Kidney (tissue), 22 donors: ENCODE measurements at places on chromosomes 1 and 21. TPM values are rescaled to one million over a fixed set of nuclear protein-coding genes. Genes with fewer than 3 reads are reported as not detected.

The CA14 gene
- 0.35 TPM for total RNA-seq

The CLCA4 gene
- 0.13 TPM for total RNA-seq

The MSH4 gene
- 0.41 TPM for total RNA-seq

The CCDC17 gene
- 3.0 TPM for total RNA-seq

The FMO3 gene
- total RNA-seq = 19.3 TPM

The ZBTB21 gene
- total RNA-seq = 16.0 TPM

The AGMAT gene
- total RNA-seq = 6.2 TPM

The OPTC gene
- not detected for total RNA-seq

The TMEM81 gene
- 1.7 TPM for total RNA-seq

GRCh38 chr1:89381618-89382017 lies 17.8 kb downstream of the GBP6 start:
- DNase-seq = no peak

- DNase-seq = no peak
Observed at GRCh38 chr1:218772575-218772974, 401.1 kb upstream of the LYPLAL1 start.

- DNase-seq = no peak
Observed at GRCh38 chr1:33656467-33657005, 184.1 kb downstream of the ZSCAN20 start.

DNA sequence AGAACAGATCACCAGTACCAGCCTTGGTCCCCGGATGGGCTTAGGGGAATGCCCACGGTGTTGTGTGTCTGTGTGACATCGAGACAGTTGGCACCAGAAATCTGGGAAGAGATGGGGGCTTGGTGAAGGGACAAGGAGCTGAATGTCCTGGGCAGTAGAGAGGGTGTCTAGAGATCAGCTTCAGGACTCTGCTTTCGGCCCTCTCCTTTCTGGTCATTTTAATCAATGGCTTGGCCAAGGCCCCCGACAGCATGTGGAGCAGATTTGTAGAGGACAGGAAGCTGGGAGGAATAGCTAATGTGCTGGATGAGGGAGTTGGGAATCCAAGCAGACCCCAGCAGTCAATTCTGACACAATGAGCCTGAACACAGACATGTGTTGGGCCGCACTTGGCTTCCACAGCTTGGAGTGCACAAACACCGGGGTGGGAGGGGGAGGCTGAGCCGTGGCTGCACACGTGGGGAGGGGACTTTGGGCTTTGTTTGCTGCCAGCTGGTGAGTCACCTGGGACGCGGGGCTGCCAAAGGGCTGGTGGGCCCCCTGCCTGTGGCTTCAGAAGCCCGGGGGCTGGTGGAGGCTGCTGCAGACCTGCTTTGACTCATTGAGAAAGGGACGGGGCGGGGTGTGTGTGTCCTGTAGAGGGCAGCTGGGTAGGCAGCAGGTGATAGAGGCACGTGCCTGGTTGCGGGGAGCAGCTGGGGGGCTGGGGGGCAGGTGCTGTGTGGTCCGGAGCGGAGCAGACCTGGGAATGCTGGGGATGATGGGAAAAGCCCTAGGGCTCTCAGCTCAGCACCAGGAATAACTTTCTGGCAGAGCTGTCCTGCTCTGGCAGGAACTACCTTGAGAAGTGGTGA lies 20.9 kb downstream of the SLC1A7 start:
- peak; percentile 63 for DNase-seq

DNA sequence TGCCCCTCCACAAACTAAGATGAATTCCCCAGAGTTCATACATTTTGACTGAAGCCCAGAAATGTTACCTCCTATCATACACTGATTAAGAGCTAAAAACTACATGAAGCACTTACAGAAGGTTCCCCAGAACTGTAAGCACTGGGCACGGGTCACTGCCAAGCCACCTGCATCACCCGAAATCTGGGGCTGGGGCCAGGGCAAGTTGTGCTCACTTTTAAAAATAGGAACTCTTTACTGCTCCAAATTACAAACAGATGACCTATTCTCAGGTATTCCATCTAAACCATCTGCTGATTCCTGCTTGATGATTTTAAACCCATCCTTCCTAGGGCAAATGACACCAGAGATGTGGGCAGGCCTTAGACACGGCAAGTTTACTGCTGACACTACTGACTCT lies 4.8 kb downstream of the SETD4 start:
- no peak for DNase-seq

DNA sequence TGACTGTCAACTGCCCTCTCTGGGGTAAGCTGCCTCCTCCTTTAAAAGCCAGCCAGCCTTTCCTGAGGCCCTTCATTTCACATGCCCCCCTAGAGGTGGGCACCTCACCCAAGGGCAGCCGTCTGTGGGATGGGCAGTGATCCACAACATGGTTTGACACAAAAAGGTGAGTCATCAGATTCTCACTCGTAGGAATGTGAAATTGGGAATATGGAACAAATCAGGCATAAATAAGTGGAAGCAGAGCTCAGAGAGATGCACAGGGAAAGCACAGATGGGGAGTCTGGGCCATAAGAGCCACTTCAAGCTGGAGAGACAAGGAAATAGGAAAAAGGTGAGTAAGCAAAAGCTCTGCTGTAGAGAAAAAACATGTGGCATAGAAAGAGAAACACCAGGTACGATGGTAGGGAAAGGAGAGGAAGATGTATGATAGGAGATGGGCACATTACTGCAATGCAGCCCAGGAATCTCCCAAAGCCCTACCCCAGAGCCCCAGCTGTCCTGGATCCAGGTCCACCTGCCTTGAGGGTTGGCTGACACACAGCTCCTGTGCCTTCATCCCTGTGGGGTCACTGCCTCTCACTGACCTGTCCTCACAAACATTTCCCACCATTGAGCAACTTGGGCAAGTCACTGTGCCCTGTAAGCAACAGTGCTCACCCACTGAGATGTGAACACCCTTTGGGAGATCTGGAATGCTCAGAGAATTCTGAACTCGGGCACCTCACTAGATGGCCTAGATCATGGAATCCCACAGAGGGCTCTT lies 86.6 kb downstream of the ASTN1 start:
- DNase-seq = peak; percentile 55

DNA sequence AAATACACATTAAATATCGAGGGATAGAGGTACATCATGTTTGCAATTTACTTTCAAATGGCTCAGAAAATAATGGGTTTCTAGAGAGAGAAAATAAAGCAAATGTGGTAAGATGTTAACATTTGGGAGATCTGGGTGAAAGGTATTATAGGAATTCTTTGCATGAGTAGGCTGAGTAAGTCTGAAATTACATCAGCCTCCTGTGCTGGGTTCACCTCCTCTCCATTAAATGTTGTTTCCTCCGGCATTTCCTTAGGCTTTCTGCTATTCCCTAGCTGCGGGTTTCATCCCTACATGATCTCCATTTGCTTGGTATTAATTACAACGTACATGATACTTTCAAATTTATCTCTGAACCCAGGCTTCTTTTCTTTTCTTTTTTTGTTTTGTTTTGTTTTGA lies 31.6 kb downstream of the ZMYND12 start:
- no peak for DNase-seq

- DNase-seq = no peak
Observed at GRCh38 chr1:232566093-232566492, 63.8 kb downstream of the SIPA1L2 start.

GRCh38 chr1:243923292-243924171 lies 73.5 kb upstream of the AKT3 start:
- no peak for DNase-seq

- DNase-seq = no peak
Observed at GRCh38 chr1:104733866-104734265, 984.2 kb downstream of the AMY1C start.

GRCh38 chr21:44840771-44841170 lies 22.9 kb upstream of the SUMO3 start:
- peak; percentile 54 for DNase-seq

GRCh38 chr1:184350573-184350972 lies 36.3 kb upstream of the C1orf21 start:
- DNase-seq = no peak

- no peak for DNase-seq
Observed at GRCh38 chr1:216721863-216722262, 1.4 kb downstream of the ESRRG start.

GRCh38 chr1:214303141-214303930 lies 22.4 kb downstream of the SMYD2 start:
- DNase-seq = no peak

DNA sequence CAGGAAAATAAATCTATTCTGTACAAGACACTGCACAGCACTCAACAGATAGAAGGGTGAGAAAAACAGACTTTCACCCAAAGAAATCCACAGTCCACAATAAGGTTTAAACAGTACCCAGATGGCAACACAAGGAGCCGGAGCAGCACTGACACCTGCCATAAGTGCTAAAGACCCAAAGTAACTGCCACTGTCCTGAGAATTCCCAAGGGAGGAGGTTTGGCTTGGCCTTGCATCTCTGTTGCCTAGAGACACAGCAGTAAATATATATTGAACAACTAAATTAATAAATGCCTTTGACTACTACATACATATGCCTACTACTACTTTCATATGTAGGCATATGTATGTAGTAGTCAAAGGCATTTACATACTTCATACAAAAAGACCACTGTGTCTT lies 68.0 kb downstream of the VAV3 start:
- no peak for DNase-seq

DNA sequence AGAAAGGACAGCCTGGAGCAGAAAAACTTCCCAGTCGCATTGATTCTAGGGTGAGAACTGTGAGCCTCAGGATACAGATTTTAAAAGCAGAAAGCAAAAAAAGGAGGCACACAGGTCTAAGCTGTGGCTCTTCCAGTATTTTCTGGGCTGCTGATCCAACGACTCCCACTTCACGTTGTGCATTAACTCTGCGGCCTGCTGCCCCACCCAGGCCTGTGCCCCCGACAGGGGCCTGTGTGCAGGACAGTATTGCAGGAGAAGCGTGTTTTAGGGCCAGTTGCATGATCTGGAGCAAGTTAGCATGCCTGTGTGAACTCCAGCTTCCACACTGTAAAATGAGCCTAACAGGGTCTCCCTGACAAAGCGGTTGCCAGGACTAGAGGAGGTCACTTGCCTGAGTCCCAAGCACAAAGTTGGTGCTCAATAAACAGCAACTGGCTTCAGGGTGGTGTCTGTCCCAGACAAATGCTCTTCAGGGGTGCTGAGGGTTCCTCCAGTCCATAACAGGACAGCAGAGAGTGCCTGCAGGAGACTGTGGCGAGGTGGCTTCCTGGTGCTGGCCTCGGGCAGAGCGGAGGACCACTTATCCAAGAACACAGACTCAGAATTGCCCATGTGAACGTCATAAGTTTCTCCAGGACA lies 66.8 kb upstream of the RAB4A start:
- DNase-seq = no peak

DNA sequence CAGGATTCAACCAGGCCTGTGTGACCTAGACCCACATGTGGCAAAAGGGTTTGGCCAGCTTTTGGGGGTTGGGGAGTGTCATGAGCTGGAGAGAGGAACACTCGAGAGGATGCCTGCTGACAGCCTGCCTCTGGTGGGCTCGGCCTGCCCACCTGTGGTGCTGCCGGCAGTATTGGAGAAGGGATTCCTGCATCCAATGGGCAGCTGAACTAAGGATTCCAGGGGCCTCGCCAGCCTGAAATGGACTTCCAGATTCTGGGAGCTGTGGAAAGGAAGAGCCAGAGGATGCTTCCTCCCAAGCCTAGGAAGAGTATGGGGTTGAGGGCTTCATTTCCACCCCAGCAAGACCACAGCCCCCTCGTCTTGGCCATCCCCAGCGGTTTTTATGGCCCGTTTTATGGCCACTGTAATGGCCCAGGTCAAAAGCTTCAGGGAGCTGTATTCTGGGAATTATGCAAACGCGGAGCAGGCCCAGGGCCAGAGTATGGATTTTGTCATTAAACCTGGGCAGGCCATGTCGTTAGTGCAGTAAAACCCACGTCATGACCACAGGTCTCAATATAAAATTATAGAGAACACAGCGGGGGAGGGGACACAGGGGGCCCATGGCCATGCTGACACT lies 63.6 kb downstream of the TMEM53 start:
- DNase-seq = peak; percentile 59
